H9 (cell line): ENCODE measurements at places on chromosomes 5 and 9. TPM values are rescaled to one million over a fixed set of nuclear protein-coding genes. Genes with fewer than 3 reads are reported as not detected.

The CER1 gene
- total RNA-seq = 22.3 and 24.3 TPM in 2 replicates

The HCN1 gene
- total RNA-seq = 2.9 and 4.6 TPM in 2 replicates

GRCh38 chr5:122202952-122203351, 73.6 kb downstream of the ZNF474 start:
- H3K36me3 ChIP-seq = no peaks in the 10 kb centered on the region
- no peak for DNase-seq
- H3K4me3 ChIP-seq = no peak overlapping the region
- no peak overlapping the region for H3K27ac ChIP-seq
- no peaks in the 10 kb centered on the region for H3K27me3 ChIP-seq

GRCh38 chr9:21576331-21577189, 94.4 kb upstream of the IFNE start:
- H3K4me3 ChIP-seq = no peak overlapping the region
- no peak for DNase-seq
- H3K36me3 ChIP-seq = no peaks in the 10 kb centered on the region
- no peaks in the 10 kb centered on the region for H3K4me1 ChIP-seq
- H3K27me3 ChIP-seq = no peaks in the 10 kb centered on the region

DNA sequence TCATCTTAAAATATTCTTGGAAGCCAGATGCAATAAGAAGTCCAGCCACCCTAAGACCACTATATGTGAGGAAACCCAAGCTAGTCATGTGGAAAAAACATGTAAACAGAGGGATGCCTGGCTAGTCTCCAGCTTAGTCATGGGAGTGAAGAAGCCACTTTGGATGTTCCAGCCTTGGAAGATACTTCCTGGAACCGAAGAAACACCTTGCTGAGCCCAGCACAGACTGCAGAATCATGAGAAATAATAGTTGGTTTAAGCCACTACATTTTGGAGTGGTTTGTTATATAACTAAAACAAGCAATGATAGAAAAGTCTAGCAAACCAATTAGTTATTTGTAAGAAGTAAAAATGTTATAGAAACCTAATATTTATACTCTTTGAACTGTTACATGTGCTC, 12.6 kb downstream of the DHX29 start:
- H3K4me3 ChIP-seq = no peak overlapping the region
- H3K27ac ChIP-seq = no peak overlapping the region
- H3K27me3 ChIP-seq = no peaks in the 10 kb centered on the region
- H3K36me3 ChIP-seq = peaks cover 30% of the 10 kb centered on the region
- no peak for DNase-seq
- no peaks in the 10 kb centered on the region for H3K4me1 ChIP-seq

The C8G gene
- 0.96 and 1.3 TPM in 2 replicates for total RNA-seq
